ENCODE measurements at places on chromosomes 4 and X.

- no peak for DNase-seq
These were observed 580.6 kb downstream of the EPHA5 start for GRCh38 chr4:65089666-65090065.

GRCh38 chrX:13898603-13899002 lies 81.7 kb upstream of the GPM6B start:
- peak; percentile 22 for DNase-seq

DNA sequence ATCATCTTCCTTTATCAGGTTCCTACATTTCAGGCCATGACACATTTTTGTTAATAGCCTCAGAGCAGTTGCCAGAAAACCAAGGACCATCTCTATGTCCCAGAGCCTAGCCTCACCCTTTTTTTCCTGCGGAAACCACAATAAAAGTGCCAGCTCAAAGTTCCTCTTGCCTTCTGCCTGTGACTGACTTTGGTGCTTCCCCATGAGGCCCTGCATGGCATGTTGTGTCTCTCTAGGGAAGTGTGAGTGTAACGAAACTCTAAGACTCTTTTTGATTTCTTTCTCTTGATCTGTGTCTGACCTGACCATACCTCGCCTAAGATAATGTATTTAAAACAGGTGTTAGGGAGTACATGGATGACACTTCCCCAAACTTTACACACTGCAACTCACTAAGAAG lies 642.3 kb upstream of the BOD1L1 start:
- no peak for DNase-seq

DNA sequence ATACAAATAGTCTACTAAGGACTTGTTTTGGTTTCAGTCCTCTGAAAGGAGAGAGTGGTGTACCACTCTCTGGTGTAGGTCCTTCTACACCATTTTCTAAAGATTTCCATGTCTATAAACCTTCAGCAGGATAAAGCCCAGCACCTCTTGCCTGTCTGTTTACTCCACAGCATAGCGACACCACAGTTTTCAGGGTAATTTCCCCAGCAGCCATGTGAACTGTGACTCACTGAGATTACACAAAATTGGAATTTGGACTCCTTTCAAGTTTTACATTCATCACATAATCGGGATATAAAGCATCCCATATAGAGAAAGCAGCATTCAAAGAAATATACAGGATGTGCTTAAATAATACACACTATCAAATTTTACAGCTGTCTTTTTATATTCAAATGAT lies 229.6 kb downstream of the PRDM5 start:
- DNase-seq: peak; percentile 91

DNA sequence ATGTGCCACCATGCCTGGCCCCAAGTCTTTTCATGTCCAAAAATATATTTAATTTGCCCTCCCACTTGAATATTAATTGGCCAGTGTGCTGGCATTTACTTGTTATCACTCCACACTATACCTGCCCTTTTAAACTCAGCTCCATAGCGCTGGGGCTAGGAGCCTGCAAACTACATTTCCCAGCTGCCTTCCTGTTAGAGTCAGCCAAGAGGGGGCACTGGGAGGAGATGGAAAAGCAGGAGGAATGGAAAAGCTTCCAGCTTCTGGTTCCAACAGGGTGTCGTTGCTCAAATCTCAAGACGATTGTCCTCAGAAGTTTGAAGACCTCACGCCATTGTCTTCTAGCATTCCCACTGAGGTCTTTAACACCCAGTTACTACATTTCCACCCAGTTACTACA lies 315.5 kb downstream of the BCOR start:
- DNase-seq: no peak

- DNase-seq: no peak
These were observed 18.6 kb upstream of the SEPSECS start for GRCh38 chr4:25178838-25179261.

DNA sequence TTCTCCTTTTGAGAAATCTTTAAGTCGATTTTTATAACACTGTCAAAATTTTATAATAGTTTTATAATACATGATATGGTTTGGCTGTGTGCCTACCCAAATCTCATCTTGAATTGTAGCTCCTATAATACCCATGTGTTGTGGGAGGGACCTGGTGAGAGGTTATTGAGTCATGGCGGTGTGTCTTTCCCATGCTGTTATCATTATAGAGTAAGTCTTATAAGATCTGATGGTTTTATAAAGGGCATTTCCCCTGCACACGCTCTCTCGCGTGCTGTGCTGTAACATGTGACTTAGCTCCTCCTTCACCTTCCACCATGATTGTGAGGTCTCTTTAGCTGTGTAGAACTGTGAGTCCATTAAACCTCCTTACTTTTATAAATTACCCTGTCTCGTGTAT lies 364.0 kb upstream of the SPANXN4 start:
- DNase-seq: no peak

DNA sequence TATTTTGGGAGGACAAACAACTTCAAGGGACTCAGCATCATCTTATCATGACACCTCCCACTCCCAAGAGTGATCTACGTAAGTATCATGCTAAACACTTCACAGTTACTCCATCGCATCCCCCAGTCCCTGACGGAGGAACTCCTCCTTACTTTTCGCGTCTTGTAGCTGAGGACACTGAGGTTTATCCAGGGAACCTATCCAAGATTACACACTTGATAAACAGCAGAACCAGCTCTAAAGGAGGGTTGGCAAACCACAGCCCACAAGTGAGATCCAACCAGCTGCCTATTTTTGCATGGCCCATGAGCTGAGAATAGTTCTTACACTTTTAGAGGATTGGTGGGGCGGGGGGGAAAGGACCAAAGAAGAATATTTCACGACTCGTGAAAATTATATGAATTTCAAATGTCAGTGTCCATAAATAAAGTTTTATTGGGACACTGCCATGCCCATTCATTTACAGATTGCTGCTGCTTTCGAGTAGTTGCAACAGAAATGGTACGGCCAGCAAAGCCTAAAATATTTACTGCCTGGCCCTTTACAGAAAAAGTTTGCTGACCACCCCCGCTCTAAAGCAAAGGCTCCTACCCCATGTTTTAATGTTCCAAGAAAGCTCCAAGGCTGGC lies 47.8 kb downstream of the SEPSECS start:
- no peak for DNase-seq

- peak; percentile 7 for DNase-seq
These were observed 235.1 kb downstream of the PPARGC1A start for GRCh38 chr4:23654791-23655190.

DNA sequence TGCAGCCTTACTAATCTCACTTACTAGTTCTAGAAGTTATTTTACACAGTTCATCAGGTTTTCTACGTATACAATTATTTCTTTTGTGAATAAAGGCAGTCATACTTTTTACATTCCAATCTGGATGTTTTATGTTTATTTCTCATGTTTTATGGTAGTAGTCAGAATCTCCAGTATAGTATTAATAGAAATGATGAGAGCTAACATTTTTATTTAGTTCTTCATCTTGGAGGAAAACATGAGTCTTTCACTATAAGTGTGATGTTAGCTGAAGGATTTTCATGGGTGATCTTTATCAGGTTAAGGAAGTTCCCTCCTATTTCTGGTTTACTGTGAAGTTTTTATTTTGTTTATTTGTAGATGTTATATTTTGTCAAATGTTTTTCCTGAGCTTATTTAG lies 256.1 kb upstream of the GIMD1 start:
- DNase-seq: peak; percentile 47

DNA sequence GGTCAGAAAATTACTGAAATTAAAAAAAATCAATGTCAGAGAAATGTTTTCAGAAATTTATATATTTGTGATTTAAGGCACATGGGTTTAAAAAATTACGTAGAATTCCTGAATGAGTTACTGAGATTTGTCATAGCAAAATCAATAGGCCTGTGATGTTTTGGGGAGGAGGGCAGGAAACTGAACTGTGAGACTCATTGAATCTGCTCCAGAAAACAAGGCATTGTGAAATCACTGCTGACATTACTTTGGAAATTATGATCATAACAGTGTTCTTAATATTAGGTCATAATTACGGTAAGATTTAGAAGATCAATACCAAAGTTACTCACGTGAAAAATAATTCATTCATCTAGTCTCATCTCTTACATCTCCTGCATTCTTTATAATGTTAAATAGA lies 5.3 kb downstream of the FGF5 start:
- peak; percentile 51 for DNase-seq

- DNase-seq: peak; percentile 61
These were observed 51.5 kb downstream of the SEL1L3 start for GRCh38 chr4:25811374-25811690.

DNA sequence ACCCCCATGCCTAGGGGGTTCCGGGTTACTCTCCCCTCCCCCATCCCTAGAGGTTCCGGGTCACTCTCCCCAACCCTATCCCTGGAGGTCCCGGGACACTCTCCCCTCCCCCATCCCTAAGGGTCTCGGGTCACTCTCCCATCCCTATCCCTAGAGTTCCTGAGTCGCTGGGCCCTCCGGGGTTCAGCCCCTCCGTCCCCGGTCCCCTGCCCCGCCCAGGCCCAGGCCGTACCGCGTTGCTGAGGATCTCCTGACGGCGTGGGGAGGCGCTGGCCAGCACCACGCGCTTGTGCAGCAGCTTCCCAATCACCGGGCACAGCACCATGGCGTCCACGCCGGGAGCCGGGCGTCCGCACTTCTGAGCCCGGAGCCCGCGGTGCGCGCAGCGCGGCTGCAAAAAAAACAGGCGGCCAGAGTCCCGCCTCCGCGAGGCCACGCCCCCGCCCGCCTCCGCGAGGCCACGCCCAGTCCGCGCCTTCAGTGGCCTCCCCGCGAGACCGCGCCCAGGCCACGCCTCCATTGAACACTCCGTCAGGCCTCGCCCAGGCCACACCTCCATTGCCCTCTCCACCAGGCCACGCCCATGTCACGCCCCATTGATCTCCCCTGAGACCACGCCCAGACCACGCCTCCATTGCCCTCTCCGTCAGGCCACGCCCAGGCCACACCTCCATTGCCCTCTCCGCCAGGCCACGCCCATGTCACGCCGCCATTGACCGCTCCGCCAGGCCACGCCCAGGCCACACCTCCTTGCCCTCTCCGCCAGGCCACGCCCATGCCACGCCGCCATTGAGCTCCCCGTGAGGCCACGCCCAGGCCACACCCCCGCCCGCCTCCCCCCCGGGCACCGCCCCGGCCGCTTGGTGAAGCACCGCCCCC lies at the start of gene ASMTL:
Gene ASMTL (minus strand): TSS at position 394 of the 879 bp plus-strand sequence. CDS start 69 bp downstream, at position 325.
- DNase-seq: peak; percentile 97

GRCh38 chr4:120132935-120133334 lies 66.3 kb upstream of the MAD2L1 start:
- no peak for DNase-seq

GRCh38 chrX:77003956-77004355 lies 443.2 kb upstream of the FGF16 start:
- DNase-seq: peak; percentile 75

GRCh38 chr4:1501754-1502500 lies 95.7 kb upstream of the NKX1-1 start:
- DNase-seq: no peak

- no peak for DNase-seq
These were observed 201.7 kb downstream of the FAM133A start for GRCh38 chrX:93875621-93876282.

- DNase-seq: no peak
These were observed 173.0 kb upstream of the TET2 start for GRCh38 chr4:104973708-104974107.

DNA sequence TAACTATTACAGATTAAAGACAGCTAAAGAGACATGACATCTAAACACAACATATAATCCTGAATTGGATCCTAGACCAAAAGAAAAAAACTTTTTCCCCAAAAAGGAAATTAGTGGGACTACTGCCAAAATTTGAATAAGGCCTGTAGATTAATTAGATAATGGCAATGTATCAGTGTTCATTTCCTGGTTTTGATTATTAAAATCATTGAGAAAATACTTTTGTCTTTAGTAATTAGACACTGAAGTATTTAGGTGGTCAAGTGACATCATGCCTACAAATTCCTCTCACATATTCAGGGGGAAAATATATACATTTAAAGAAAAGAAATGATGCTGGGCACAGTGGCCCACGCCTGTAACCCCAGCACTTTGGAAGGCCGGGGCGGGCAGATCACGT lies 10.4 kb upstream of the USO1 start:
- DNase-seq: peak; percentile 53

GRCh38 chr4:8769645-8770517 lies 101.8 kb downstream of the HMX1 start:
- no peak for DNase-seq

DNA sequence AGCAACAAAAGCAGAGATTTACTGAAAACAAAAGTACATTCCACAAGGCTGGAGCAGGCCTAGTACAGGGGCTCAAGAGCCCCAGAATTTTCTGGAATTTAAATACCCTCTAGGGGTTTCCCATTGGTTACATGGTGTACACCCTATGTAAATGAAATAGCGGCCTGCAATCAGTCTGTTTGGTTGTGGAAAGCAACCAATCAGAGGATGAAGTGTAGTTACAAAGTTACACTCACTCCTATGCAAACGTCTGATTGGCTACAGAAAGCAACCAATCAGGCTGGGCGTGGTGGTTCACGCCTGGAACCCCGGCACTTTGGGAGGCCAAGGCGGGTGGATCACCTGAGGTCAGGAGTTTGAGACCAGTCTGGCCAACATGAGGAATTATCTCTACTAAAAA lies 13.8 kb upstream of the TXLNG start:
- no peak for DNase-seq

- DNase-seq: no peak
These were observed 3.0 kb upstream of the ZFP92 start for GRCh38 chrX:153408221-153408721.

GRCh38 chr4:159434114-159434870 lies 331.4 kb downstream of the RAPGEF2 start:
- peak; percentile 74 for DNase-seq

DNA sequence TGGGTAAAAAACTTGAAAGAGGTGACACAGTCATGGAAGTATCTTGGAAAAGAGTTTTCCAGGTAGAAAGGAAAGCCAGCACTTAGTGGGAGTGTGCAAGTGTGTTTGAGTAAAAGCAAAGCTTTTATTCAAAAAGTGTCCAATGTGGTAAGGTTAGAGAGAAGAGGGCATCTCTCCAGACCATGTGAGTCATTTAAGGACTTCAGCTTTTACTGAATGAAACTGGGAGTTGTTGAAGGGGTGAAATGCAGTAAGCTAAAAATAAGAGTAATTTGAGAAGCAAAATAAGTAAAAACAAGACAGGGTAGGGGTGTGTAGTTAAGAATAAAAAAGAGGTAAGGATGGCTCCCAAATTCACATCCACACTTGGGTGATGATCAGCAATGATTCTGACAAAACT lies 238.9 kb downstream of the SLC7A11 start:
- peak; percentile 40 for DNase-seq

GRCh38 chr4:71189471-71189870 lies 149.3 kb upstream of the SLC4A4 start:
- DNase-seq: peak; percentile 61

DNA sequence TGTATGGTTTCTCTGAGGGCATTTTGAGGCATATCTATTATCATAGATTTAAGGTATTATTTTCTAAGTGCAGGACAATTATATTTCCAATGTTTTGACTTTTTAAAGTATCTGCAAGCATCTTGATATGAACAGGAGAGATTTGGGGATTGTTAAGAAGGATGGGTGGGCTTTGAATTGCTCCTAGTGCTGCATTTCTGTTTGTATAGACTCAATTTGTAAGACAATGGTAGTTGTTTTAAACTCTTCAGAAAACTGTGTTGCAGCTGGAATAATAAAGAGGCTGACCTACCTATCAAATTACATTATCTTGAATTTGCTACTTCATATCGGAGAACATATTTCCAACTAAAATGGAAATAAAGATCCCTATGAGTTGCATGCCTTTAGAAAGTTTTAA lies 570.3 kb downstream of the ADGRL3 start:
- DNase-seq: no peak

- DNase-seq: no peak
These were observed 5.7 kb downstream of the MAGEA1 start for GRCh38 chrX:153184787-153185186.
